ENCODE measurements at places on chromosomes 4 and X.

GRCh38 chrX:86806786-86807185, 658.5 kb downstream of the DACH2 start:
- DNase-seq, result no peak

GRCh38 chrX:41602816-41603345, 85.9 kb upstream of the GPR34 start:
- no peak for DNase-seq

DNA sequence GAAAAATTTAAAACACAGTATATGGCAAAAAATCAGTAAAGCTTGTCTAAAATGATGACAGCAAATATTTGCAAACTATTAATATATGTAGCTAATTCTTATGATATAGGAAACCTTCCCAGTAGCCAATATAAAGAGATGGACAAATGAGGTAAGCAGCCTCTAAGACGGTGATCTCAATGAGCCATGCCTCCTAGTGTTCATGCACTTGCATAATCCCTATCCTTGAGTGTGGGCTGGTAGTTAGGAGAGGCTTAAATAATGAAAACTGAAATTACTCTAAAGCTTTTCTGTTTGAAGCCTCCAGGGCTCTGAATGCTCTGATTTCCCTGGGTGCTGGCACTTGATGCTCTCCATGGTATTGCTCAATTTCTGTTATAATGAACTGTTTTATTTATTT, 24.6 kb upstream of the ARMCX4 start:
- DNase-seq, result no peak

GRCh38 chrX:150648296-150648940, 44.8 kb upstream of the MTMR1 start:
- no peak for DNase-seq

GRCh38 chr4:103493450-103494159, 226.2 kb downstream of the TACR3 start:
- DNase-seq, result no peak

DNA sequence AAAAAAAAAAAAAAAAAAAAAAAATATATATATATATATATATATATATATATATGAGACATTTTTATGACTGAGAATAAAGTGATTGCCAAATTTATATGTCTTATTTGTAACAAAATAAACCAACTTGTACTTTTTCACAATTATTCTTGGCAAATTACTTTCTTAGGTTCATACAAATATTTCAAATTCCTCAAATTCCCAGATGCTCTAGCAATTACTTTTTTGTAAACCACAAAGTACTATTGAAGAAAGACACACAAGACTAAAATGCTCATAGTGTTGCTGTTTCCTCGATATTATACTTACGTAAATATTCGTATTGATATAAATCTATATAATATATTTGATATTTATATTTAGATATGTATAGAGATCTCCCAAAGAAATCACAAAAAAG, 390.0 kb downstream of the FAT4 start:
- no peak for DNase-seq

GRCh38 chrX:128634754-128635153, 582.6 kb upstream of the ACTRT1 start:
- no peak for DNase-seq

DNA sequence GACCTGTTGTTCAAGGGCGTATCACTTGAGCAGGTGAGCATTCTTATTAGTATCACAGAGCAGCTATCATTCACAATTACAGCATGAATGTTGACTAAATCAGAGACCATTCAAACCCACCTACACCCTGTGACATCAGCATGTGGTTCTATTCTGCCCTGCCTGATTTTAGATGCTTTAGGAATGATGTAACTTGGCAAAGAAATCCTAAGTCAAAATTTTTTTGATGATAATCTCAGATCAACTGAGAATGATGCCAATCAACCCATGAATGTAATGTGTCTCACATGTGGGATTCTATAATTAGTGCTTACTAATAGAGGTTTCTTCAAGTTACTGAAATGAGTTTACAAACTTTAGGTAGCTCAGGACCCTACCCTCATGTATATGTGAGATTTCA, 13.4 kb upstream of the CHIC2 start:
- no peak for DNase-seq

GRCh38 chrX:21374994-21375707, 933 bp downstream of the CNKSR2 start:
- peak; percentile 5 for DNase-seq

GRCh38 chr4:180827232-180828009, 1415.8 kb upstream of the TENM3 start:
- no peak for DNase-seq

DNA sequence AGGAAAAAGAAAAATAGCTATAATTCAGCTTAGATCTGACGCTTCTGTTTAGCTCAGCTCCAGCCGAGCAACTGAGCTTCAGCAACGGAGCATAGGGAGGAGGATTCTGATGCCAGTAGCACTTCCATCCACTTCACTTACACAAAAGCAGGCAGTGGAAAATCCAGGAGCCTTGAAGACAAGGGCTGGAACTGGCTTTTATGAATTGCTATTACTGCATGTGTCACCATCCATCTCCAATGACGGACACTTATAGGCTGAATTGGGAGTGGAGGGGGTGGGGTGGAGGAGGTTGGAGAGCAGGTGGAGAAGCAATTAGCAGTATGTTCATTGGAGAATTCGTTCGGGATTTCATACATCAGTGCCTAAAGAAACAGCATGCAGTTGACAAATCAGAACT, 15.6 kb downstream of the ENOX2 start:
- DNase-seq, result no peak

GRCh38 chr4:10299601-10300000, 157.6 kb downstream of the ZNF518B start:
- no peak for DNase-seq

- DNase-seq, result no peak
Measured at GRCh38 chr4:84877051-84877833, 89.2 kb downstream of the WDFY3 start.

- no peak for DNase-seq
Measured at GRCh38 chr4:63348735-63349673, 1060.2 kb downstream of the TECRL start.

DNA sequence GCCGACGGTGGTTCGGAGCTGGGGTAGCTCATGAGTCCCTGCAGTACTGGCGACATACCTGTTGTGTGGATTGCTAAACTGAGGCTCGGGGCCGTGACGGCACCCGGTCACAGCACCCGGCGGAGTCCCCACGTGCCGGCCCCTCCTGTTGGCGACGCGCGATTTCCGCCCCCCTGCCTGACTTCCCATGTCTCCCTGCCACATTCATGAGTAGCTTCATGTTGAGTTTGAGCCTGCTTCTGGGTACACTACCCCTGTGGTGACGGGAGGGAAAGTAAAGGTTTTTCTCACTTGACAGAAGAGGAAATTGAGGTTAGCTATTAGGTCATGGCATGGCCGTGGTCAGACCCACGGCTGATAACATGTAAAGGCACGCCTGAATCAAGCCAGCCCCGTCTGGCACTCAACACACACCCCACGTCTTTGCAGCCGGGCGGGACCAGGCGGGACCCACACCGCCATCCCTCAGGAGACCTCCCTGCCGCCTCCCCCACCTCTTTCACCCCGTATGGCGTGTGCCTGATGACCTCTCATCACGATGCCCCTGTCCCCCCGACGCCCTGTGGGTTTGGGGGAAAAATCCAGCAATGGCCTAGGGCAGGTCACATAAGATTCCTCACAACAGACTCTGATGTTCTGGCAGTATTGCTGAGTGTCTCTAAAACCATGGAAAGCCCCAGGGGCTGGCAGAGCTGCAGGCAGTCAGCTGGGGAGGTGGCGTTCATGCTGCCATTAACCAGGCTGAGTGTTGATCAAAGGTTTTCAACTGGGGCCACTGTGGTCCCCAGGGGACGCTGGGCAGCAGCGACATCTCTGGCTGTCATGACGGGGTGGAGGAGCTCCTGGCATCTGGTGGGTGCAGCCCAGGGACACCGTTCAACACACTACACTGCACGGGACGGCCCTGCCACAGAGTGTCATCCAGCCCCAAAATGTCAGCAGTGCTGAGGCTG, 29.2 kb downstream of the P2RY8 start:
- no peak for DNase-seq

- DNase-seq, result no peak
Measured at GRCh38 chr4:11604821-11605220, 176.1 kb upstream of the HS3ST1 start.

GRCh38 chr4:74822603-74823002, 28.3 kb upstream of the BTC start:
- DNase-seq, result no peak

DNA sequence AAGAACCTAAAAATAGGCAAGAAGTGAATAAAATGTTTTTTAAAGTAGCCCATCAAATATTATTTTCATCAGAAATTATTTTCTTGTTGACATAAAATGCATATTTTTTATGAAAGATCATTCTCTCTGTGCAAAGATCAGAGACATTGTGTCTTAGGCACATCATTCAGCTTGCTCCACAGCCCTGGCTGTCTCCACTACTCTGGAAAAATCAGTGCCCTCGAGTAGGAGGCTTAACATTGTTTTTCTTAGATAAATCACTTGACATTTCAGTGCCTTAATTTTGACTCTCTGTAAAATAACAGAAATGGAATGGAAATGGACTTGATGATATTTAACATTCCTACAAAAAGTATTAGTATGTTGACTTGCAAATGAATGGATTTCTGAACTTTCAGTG, 77.9 kb downstream of the FAT4 start:
- no peak for DNase-seq

DNA sequence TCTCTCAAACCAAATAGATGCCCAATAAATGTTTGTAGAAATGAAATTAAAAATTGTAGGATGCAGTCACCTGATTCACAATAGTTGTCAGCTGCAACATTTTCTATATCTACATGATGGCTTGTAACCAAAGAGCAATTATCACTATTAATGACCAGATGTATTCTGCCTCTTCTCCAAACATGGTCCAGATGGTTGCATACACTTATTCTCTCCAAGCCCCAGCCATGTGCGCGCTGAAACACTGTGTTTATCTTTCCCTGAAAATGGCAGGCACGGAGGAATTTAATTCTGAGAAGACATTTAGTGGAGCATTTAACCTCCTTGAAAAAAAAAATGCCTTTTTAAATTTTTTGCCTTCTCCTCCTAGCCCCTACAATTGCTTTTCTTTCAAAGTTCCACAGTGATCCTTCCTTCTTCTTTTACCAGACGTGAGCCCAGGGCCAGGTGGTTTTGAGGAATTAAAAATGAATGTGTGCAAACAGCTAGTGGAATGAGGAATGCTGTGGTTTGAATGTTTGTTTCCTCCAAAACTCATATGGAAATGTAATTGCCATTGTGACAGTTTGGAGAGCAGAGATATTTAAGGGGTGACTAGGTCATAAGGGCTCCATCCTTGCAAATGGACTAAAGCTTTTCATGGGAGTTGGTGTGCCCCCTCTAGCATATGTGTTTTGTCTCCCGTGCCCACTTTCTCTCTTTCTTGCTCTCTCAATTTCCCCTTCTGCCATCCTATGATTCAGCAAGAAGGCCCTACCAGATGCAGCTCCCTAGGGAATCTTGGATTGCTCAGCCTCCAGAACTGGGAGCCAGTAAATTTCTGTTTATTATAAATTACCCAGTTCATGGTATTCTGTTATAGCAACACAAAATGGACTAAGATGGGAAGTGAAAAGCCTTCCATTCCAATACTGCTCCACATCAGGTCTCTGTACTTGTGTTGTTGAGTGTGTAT, 136.0 kb downstream of the GABRB1 start:
- DNase-seq, result no peak

DNA sequence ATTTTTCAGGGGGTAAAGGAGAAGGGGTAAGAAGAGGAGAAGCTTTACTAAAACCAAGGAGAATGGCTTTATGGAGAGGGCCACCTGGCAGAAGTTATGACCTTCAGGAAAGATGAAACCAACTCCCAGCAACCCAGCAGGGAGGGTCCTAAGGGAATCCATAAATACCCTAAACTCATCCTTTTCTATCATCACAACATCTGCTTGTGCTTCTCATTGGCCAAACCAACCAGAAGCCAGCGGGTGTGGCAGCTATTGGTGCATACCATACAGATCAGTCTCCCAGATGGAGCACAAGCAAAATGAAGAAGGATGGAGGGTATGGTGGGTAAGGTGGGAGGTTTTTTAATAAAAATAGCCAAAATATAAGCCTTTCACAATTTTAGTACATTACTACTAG, 58.5 kb upstream of the ARSJ start:
- no peak for DNase-seq

DNA sequence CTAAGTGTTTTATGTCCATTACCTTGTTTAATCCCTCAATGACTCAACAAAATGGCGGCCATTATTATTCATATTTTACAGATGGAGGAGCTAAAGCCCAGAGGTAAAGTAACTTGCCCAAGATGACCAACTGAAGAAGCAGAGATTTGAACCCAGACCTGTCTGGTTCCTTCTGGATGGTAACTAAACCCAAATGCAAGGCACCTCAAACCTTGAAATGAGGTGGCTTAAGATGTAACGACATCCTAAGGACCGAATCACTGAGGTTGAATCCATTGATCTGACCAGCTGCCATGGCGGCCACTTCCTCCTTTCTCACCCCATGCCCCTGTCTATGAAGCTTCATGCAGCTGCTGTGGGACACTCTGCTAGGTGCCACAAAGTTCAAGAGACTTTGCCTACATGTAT, 932 bp downstream of the TLR10 start:
- DNase-seq, result no peak

- no peak for DNase-seq
Measured at GRCh38 chr4:20159516-20159915, 92.2 kb upstream of the SLIT2 start.

DNA sequence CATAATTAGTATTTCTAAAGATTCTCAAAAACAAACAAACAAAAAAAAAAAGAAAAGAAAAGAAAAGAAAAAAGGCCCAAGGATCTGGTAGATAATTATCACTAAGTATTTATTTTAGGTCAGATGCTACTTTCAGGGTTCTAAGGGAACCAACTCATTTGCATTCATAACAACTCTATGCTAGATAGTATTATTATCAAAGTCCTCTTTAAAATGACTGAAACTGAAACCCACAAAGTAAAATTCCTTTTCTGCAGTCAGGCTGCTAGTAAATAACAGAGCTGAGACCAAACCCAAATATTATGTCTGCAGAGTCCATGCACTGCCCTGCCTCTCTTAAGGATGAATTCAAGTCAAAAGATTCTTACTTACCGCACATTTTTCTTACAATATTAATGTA, 38.3 kb upstream of the MAPK10 start:
- DNase-seq, result no peak

- DNase-seq, result no peak
Measured at GRCh38 chrX:27746516-27746915, 61.3 kb upstream of the MAGEB10 start.

DNA sequence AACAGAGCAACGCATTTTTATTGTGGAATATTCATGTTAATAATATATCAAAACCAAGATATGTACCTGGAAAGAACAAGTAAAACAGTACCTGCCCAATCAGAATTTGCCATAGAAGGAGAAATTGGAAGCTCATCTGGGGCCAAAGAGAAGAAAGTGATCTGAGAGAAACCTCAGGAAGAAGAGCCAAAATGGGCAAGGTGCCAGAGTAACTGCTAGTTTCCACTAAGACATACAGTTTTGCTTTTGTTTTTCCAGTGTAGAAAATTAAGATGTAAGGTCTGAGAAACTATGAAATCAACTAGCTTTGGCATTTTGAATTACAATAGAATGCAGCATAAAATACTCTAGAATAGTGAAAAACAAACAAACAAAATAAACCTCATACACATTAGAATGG, 2201.2 kb downstream of the ARAP2 start:
- no peak for DNase-seq

Data from germinal center (tissue), 1 donor.